Muscle of arm (tissue), 14 donors: ENCODE measurements at places on chromosomes 5 and 9.

GRCh38 chr5:125412561-125413495 is 666.4 kb upstream of the ZNF608 start:
- peak; percentile 81 for DNase-seq

GRCh38 chr5:38601863-38602298 is 45.4 kb upstream of the LIFR start:
- no peak for DNase-seq

- DNase-seq, result no peak
These were observed 1.3 kb upstream of the TRIM36 start for GRCh38 chr5:115170929-115171510.

- no peak for DNase-seq
These were observed 8.5 kb downstream of the B4GALT7 start for GRCh38 chr5:177608243-177609075.

DNA sequence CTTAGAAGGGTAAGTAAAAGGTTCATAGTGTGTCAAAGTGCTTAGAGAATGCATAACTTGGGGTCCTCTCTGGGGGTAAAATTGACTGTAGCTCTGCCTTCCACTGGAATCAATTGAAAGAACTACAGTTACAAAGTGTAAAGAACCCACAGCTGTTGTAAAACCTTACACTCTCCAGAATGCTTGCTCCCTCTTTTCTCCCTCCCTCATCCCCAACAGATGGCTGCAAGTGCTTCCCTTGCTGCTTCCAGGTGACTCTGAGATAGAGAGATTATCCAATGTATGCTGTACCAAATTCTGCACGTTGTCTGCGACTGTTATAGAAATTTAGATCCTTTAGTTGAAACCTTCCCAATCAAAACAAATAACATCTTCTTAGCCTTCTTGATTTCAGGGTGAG is 126.0 kb downstream of the STK32A start:
- DNase-seq, result no peak

DNA sequence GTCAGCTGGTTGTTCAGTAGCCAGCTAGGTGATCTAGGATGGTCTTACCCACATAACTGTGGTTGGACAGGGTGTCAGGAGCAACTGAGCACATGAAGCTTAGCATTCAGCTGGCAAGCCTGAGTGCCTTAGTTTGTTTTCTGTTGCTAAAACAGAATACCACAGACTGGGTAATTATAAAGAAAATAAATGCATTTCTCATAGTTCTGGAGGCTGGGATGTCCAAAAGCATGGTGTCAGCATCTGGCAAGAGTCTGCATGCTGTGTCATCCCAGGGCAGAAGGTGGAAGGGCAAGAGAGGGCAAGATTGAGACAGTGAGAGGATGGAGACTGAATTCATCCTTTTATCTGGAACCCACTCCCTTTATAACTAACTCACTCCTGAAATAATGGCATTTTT is 921.5 kb downstream of the TLE4 start:
- no peak for DNase-seq

DNA sequence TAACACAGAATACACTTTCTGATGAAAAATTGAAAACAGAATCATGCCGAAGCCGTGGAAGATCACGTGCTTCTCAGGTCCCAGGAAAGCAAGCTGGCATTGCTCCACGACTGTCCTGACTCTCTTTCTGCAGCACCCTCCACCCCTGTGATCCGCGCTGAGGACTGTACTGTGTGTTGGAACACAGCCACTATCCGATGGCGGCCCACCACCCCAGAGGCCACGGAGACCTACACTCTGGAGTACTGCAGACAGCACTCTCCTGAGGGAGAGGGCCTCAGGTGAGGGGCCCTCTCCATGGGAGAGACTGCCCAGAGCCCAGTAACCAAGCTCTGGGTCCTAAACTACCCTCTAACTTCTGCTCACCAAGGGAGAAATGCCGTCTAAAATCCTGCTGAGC is 73.3 kb downstream of the CMYA5 start:
- no peak for DNase-seq

DNA sequence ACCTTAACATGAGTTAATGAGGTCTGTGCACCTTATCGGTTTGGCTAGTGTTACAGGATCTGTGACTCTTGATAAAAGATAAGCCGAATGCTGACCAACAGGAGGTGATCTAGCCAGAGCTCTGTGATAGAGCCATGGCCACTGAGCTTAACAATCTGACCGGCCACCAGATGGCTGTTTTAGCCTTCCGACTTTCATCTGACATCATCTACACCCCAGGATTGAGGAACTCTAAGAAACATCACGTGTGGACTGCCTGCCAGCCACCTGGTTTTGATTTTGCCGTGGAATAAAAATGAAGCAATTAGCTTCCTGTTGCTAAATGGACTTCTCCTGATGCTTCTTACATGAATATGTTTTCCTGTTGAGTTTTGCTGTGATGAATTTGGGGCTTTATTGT is 281.3 kb downstream of the CEMIP2 start:
- peak; percentile 38 for DNase-seq

GRCh38 chr9:15231788-15232635 is 75.0 kb downstream of the TTC39B start:
- no peak for DNase-seq

GRCh38 chr5:25975885-25976284 is 1062.5 kb downstream of the CDH9 start:
- no peak for DNase-seq

DNA sequence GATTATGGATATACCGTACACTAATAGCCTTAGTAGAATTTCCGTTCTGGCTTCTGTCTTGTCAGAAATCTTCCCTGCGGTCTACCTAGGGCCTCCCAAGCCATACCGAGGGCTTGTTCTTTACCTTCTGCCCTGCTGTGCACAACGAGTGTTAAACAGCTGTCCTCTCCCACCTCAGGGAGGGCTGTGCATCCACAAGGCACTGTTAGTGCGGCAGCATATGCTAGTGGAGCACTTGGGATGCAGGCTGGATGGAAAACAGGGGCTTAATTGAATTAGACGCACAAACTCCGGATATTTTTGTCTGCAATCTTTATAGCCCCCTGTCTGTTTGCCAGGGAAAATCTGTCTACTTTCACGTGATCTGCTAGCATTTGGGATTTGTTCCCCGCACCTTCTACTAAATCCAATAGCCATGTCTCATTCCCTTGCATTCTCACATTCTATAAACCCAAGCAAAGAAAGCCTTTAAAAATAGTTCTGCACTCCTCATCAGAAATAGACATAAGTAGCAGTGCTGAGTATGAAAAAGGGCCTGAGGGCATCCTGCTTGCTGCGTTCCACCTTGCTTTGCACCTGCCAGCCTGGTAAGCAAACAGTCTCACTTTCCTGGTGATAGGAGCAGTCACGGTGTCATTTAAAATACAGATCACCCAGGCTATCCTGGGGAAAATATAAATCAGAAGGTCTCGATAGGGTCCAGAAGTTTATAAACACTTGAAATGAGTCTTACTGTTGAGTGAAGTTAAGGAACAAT is 382.6 kb downstream of the RASEF start:
- DNase-seq, result no peak

DNA sequence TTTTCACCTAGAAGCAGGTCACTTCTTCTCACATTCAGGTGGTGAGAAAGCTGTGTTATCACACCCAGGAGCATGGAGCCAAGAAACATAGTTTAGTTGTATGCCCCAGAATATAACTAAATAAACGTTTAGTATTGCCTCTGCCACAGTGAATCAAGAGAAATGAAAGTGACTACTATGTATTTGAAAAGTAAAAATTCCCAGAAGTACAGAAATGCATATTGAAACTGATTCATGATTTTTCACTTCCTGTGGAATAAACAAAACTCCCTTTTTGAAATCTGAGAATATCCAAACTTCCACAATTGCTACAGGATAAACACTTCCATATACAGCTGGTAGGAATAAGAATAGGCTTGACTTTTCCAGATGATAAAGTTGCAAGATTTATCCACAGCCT is 15.3 kb upstream of the NINJ1 start:
- no peak for DNase-seq

GRCh38 chr9:117234103-117234502 is 180.8 kb downstream of the ASTN2 start:
- no peak for DNase-seq

GRCh38 chr5:17269201-17269600 is 51.8 kb downstream of the BASP1 start:
- no peak for DNase-seq

- no peak for DNase-seq
These were observed 1543.4 kb downstream of the EFNA5 start for GRCh38 chr5:106127341-106127781.

GRCh38 chr9:69145144-69145715 is 28.8 kb upstream of the TJP2 start:
- DNase-seq, result no peak

DNA sequence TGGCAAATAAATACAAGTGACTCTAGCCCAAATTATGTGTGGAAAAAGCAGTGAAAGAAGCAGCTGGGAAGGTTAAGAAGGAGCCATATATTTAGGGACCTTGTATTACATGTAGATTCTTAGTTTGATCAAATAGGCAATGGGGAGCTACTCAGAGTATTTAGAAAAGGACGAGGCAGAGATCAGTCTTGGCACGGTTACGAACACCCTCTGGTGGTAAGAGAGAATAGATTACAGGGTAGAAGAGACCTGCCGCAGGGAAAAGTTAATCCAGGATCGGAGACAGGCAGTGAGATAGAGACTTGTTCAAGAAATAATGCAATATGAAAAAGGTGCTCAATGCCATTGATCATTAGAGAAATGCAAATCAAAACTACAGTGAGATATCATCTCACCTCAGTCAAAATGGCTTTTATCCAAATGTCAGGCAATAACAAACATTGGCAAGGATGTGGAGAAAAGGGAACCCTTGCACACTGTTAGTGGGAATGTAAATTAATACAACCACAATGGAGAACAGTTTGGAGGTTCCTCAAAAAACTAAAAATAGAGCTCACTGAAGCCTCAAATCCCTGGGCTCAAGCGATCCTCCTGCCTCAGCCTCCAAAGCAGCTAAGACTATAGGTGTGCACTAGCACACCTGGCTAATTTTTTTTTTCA is 12.0 kb downstream of the INIP start:
- peak; percentile 11 for DNase-seq

GRCh38 chr9:19781240-19781639 is 7.6 kb downstream of the SLC24A2 start:
- no peak for DNase-seq

DNA sequence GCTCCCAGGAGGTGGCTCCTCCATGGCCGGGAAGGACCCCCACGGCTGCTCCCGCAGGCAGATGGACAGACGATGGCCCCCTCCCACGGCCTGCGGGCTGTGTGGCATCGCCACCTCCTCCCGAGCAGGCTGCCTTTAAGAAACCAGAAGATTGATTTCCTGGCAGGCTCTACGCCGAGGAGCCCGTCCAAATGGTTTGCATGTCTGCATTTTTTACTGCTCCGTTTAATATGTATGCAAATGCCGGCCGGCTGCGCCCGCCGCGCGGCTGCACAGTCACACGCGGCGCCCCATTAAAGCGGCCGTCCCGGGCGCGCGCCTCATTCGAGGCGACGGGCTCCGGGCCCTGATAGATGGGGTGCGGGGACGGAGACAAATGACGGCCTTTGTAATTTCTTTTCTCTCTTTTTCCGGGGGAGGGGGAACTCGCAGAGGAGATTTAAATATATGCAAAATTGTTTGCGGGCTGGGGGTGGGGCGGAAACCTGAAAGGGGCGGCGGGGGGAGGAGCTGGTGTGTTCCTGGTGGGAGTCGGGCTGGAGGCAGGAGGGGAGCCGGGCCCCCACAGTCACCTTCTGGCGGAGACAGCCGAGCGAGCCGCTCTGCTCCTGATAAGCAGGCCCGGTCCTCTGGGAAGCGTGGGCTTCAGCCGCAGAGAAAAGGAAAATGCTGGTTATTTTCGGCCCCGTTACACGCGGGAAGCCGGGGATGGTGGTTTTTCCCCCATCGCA is 158.7 kb upstream of the IER5L start:
- peak; percentile 72 for DNase-seq
